Gastroesophageal sphincter (tissue), 4 donors: ENCODE measurements at places on chromosomes 4 and X. TPM values are rescaled to one million over a fixed set of nuclear protein-coding genes. Genes with fewer than 3 reads are reported as not detected.

PAGE1 gene
- total RNA-seq, result not detected

PABPC4L gene
- 3.4 TPM for total RNA-seq

CXCL6 gene
- 1.1 TPM for total RNA-seq

DNA sequence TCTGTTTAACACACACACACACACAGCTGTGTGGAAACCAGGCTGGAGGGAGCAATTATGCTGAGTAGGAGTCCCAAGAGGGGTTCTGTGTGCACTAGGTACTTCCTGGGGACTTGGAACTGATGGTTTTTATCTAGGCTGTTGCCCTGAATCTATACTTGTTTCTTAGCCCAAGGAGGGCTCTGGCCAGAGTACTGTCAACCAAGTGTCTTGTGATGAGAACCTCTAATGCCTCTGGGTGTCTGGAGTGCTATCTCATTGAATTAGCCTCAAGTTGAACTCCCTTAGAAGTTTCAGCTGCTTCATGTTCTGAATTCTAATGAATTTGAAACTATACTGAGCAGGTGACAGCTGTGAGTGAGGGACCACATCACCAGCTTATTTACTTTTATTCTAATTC is 16.6 kb downstream of the ARHGAP24 start:
- no peak for ATAC-seq

DNA sequence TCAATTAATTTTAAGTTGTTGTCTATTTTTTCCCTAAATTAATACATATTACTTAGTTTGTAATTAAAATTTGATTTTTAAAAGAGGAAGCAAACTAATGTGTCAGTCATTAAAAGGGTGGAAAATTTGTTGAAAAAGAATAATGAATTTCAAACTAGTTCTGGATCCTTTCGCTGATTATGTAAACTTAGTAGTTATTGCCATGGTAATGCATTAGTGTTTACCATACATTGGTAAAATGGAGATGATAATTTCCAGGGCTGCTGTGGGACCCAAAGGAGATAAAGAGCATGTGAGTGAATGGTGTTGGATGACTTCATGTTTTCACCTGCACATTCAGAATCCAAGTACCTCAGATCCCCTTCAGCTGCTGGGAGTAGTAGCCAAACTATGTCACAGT is 6.5 kb downstream of the BEX3 start:
- no peak for ATAC-seq

DNA sequence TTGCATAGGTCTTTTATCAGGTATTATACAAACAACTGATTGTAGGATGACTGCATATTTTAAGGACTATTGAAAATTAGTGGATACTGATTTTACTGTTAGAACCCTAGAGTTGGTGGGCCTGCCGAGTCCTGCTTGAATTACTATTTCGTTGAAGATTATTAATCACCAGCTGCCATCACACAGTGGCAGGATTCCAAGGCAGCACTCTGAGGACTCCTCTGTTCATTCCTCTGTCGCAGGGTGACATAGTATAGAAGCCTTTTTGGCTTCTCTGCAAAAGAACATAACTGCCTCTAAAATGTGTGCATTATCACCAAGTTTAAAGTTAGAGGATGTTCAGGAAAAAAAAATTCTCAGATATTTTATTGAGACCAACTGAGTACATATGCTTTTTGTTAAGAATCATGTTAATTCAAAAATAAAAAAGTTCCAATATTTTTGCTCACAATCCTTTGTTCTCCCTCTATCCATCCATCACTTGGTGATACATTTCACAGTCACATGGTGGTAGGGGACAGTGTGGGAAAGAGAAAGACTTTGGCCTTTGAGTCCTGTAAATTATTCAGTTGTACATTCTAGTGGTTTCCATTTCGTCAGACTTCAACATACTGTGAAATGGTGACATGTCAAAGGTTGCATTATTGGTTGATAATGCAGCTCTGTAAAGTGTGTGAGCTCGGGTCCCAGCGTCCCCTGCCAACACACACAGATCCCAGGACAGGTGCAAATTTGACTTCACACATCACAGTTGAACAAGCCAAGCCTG is 332.5 kb downstream of the GRID2 start:
- no peak for ATAC-seq

DNA sequence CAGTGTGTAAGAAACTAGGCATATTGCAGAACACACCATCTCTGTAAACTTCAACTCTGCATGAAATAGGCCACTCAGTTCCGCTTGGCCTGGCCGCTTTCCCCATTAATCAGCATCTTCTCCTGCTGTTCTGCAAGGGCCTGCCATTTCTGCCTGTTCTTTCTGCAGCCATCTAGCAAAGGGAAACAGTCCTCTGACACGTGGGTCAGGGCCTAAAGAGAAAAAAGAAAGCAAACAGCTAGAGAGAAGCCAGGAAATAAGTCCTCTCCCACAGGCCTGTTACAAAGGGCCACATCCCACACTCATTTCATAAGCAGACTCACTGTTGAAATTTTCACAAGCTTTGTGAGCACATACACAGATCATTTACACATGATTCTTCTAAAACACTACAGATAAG is 130.1 kb downstream of the PDE5A start:
- peak; percentile 60 for ATAC-seq

GRCh38 chr4:131001371-131001770 is 1905.4 kb downstream of the C4orf33 start:
- no peak for ATAC-seq

DNA sequence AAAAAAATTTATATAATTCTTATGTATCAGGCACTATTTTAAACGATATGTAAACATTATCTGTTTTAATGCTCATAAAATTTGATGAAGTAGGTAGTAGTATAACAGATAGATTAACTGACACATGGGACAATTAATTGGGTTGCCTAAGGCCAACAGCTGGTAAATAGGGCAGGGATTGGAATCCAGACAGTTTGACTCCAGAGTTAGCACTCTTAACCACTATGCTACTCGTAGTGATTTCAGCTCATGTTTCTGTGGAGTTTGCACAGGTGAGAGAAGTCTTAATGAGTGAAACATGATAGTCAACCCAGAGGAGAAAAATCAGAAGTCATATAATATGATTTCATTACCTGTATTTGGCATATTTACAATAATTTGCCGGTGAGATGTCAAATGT is 126.0 kb upstream of the WDFY3 start:
- no peak for ATAC-seq

DNA sequence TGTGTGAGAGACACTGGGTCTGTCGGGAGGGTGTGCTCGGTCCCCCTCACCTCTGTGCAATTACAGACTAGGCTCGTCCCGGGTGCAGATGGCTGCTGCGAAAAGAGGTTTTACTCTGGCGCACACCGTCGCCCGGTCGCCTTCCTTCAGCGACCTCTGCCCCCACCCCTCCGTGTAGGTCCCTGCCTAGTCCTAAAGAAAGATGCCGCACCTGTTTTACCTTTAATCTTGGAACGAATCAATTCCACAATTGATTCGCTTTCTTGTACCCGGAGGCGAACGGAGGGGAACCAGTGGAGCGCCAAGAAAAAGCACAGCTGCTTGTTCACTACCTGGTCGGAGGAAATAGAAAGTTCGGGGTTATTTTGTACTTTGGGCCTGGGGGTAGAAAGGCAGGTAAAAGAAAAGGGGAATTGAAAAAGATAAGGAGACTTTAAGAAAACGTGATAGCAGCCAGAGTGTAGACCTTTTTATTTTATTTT is 1.2 kb downstream of the NPNT start:
- no peak for ATAC-seq

GRCh38 chrX:73127700-73128241 is 48.5 kb upstream of the PABPC1L2A start:
- peak; percentile 28 for ATAC-seq

DNA sequence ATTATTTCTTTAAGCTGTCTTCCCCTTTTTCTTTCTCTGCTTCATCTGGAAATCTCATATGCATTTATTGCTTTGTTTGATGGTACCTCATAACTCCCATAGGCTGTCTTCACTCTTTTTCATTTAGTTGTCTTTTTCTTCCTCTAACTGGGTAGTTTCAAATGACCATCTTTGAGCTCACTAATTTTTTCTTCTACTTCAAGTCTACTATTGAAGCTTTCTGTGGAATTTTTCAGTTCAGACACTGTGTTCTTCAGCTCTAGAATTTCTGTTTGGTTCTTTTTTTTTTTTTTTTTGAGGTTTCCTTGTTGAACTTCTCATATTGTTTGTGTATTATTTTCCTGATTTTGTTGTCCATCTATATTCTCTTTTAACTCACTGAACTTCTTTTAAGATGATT is 23.0 kb downstream of the CASK start:
- no peak for ATAC-seq

- ATAC-seq, result peak; percentile 77
Measured at GRCh38 chr4:87353592-87353991, 30.9 kb upstream of the HSD17B13 start.

DNA sequence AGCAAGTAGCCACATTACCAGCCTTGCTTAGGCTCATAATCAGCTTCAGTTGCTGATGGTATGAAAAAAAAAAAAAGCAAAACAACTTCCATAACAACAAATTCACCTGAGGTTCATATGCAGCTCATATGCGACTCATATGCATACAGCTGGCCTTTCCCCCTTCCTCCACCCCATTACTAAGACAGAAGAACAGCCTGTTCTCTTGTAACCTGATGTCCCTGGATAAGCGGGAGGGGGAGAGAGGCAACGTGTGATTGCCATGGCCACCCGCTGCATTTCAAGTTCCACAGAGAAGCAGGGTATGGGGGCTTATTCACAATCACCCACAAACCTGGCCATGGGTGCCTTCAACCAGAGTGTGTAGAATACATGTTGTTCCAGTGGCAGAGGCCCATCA is 95.1 kb upstream of the DGKK start:
- ATAC-seq, result no peak

DNA sequence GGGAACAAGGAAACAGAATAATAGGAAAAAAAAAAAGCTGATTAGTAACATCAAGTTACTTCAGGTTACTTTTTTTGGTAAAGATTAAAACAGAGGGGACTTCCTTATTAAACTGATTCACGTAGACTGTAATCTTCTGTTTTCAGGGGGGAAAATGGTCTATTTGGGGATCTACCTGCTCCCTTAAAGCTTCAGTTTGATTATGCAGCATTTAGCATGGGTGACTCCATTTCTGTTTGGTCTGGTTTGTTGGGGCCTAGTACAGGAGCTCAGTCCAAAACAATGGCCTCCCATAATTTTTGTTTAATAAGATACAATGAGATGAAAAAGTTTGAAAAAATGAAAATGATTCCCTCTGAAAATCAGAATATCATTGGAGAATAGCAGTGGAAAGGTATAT is 34.6 kb downstream of the TEC start:
- no peak for ATAC-seq

DNA sequence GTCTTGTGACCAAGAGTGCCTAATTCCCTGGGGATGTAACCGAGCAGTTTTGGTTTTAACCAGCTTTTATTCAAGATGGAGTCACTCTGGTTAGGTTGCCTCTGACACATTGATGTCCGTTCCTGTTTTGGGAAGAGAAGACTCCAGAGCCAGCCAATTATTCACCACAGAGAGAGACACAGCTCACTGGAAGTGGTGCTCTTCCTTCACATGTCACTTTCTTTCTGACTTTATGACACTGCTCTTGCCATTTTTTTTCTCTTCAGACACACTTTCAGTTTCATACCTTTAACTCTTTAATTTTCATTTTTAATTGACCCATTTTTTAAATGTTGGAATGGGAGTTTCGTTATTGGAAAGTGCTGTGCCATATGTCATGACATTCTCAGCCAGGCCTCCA is 418.4 kb upstream of the FSTL5 start:
- no peak for ATAC-seq

DNA sequence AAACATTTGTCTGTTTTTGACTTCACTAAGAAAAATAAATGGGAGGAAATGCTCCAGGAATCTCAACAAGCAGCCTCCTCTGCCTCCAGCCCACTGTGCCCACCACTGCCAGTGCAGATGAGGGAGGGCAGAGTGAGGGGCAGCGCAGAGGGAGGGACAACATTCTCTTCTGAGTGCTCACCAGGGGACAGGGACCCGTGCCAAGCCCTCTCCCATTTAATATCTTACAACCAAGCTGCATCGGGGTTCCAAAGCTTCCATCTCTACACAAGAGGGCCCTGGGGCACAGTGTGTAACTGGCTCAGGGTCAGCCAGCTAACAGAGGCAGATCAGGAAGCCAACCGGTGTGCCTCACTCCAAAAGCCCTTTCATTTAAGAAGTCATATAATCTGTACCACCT is 120.4 kb downstream of the NSUN7 start:
- ATAC-seq, result no peak
